ENCODE measurements at places on chromosomes 5 and 9.

DNA sequence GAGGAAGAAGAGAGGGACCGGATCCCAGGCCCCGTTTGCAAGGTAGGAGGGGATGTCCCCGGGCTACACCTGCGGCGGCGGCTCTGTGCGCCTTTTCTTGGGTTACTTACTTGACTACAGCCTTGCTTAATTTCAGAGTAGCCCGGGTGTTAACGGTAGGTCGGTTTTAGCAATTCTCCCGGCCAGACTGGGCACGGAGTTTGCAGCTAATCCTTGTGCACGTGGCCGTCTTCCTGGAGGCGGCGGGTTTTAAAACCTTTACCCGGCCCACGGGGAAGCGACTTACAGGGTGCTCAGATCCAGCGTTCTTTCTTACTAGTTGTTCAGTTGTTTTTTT, 313 bp downstream of the BRIX1 start:
- no peak for DNase-seq

- no peak for DNase-seq
Observed at GRCh38 chr5:73692166-73692640, 66.2 kb downstream of the ARHGEF28 start.

DNA sequence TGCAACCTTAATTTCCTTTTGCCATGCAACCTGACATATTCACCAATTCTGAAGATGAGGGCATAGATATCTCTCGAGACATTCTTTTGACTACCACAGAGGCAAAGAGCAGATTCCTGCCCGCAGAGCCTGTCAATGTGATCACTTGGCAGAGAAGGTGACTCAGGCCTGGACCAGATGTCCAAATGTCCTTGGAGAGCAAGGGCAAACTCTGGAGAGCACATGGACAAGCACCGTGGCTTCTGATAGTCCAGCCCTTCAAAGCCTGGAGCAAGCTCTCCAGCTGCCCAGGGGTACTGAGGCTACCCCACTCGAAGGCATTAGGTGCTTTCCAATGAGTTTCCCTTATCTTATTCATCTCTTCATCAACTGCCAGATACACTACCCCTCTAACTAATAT, 50.4 kb upstream of the ALDH1B1 start:
- DNase-seq = no peak

GRCh38 chr5:149006426-149006825, 56.4 kb downstream of the SH3TC2 start:
- DNase-seq = no peak

DNA sequence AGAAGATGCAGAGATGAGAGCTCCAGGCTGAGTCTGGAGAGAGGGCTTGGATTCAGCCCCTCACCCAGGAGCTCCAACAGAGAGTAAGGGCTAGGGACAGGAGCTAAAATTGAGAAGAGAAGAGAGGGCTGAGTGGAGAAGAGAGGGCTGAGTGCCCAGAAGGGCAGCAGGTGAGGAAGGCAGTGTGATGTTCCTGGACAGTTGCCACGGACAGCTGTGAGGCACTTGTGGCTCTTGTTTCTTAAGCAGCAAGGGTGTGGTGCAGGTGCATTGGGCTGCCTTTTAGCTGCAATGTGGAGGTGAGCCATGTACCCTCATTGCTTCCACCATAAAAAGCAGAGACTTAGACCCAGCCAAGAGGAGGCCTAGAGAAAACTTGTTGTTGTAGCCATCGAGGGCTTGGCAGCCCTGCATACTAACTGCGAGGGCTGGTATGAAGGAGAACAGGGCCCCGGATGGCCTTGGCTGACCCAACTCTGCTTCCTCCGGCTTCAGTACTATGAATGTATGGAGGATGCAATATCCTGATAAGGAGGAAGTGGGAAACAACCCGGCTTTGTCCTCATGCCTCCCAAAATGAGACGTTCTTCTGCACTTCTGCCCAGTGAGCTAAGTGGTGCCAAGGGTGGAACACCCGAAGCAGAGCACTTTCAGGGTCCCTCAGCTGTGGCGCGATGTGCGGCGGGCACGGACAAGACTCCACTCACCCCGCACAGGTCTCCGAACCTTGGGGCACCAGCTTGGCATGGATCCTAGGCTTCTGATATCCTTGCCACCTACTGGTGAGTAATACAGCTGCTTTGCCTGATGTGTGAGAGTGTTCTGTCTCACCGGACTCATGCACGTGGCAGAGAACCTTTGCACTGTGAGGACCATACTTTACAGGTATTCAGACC, 65.2 kb downstream of the LRRC70 start:
- DNase-seq = no peak

DNA sequence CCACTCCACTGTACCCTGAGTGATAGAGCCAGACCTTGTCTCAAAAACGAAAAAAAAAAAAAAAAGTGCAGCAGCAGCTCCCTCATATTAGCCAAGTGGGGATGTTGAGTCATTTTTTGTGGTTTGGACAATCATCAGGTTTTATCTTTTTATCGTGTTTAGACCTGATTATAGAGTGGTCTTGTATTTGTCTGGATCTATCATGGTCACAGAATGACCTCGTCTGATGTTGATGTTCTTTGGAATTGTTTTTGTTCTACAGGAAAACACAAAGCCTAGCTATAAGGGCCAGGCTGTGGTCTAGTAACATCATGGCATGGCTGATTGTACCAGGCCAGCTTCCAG, 1.6 kb upstream of the FBXW11 start:
- no peak for DNase-seq

GRCh38 chr5:145697251-145697990, 137.7 kb downstream of the PRELID2 start:
- DNase-seq = no peak

- DNase-seq = no peak
Observed at GRCh38 chr5:151587796-151588555, 3.2 kb downstream of the FAT2 start.

GRCh38 chr5:102231693-102232619, 64.1 kb downstream of the SLCO4C1 start:
- no peak for DNase-seq

- no peak for DNase-seq
Observed at GRCh38 chr9:114629563-114630090, 18.5 kb downstream of the TMEM268 start.

DNA sequence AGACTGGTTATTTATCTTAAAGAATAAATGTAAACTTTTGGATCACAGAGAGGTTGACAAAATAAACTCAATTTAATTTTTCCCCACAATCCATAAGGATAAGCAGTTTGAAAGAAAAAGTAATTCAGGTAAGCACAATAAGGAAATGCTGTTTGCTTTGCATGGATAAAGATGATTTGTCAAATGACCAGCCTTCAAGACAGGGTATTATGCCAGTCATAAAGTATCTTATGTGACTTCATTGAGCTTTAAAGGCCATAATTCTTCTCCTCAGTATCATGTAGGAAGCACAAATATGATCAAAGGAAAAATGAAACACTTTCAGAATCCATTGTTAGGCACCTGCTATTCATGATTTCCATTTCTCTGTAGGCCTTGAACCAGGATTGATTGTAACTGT, 180.7 kb upstream of the PPP1R2B start:
- no peak for DNase-seq

- no peak for DNase-seq
Observed at GRCh38 chr5:149810856-149811255, 80.7 kb downstream of the PPARGC1B start.

- no peak for DNase-seq
Observed at GRCh38 chr9:116198344-116198743, 44.8 kb downstream of the PAPPA start.

DNA sequence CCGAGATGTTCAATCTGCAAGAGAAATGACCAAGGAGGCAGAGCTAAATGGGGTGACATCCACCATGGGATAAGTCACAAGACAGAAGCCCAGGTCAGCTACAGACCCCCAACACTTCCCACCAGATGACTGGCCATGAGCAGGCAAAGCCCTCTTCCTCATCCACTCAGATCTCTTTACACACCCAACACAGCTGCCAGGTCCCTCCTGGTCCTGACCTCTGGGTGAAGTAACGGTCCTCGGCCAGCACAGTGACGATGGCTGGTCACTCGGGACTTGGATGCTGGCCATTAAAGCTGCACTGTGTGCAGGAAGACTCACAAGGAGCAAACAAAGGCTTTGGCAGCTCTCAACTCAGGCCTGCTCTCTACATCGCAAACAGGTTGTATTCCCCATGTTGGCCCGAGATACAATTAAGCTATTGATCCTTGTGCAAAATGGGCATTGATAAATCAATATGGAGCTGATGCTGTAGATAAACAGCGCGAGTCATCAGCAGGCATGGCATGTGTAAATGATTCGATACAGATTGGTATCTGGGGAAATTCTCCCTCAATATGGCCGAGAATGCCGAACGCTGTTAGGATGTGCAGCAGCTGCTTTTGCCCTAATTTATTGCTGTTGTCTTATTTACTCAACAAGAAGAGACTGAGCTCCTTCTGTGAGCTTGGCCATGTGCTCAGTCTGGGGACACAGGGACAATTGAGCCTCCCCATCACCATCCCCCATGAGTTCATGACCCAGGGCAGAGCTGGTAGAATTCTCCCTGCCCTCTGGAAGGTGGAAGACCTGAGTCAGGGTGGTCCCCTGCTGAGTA, 98.7 kb downstream of the C5orf15 start:
- DNase-seq = no peak

All from stimulated activated CD4-positive, alpha-beta T cell treated with anti-CD3 and anti-CD28 coated beads, Interleukin-1b, Interleukin-23, amount 100 ng/mL, for 24 hours (primary cell).